HCT116 (cell line): ENCODE measurements at places on chromosomes 6 and 20.

GRCh38 chr6:44572346-44572745 lies 184.8 kb downstream of the CDC5L start:
- peaks cover 4% of the 10 kb centered on the region; the same call in 1 of the 2 replicates for H3K27me3 ChIP-seq
- no peak for DNase-seq
- H3K4me1 ChIP-seq: no peaks in the 10 kb centered on the region

- H3K36me3 ChIP-seq: no peaks in the 10 kb centered on the region
- DNase-seq: no peak
These were observed 155.5 kb upstream of the PMEPA1 start for GRCh38 chr20:57865266-57865665.

DNA sequence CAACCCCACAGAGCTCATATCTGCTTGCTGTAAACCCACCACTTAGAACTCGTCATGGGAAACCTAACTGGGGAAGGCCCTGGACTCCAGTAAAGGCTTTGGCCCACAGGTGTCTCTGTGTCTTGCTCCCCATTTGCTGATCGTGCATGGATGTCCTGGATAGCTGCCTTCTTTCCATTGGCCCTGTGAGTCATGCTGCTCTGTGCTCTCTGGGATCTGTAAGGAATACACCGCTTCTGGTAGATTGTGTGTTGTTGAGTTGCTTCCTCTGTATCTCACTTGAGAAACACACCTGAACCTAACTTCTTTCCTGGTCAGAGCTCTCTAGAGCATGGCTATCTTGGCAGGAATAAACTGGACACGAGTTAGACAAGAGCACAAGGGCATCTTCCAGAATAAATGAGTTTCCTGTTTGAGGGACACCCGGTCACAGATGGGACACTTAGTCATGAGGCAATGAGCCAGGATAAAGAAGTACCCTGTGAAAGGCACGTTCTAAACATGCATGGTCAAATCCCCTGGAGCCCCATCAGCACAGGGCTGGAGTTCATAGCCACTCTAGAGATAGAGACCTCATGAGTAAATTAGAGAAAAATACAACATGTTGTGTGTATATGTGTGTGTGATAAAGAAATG lies 99.6 kb upstream of the TMEM170B start:
- DNase-seq: no peak
- H3K36me3 ChIP-seq: no peaks in the 10 kb centered on the region
- no peaks in the 10 kb centered on the region for H3K27me3 ChIP-seq
- H3K4me1 ChIP-seq: peaks cover 17% of the 10 kb centered on the region
- H3K4me3 ChIP-seq: no peak overlapping the region

GRCh38 chr6:157954150-157955117 lies 27.2 kb upstream of the SYNJ2 start:
- peak overlapping the region; percentile 17 for H3K4me3 ChIP-seq
- no peak for DNase-seq
- H3K27me3 ChIP-seq: no peaks in the 10 kb centered on the region
- peaks cover 12% of the 10 kb centered on the region; the same call in 1 of the 2 replicates for H3K4me1 ChIP-seq
- H3K27ac ChIP-seq: no peak overlapping the region

DNA sequence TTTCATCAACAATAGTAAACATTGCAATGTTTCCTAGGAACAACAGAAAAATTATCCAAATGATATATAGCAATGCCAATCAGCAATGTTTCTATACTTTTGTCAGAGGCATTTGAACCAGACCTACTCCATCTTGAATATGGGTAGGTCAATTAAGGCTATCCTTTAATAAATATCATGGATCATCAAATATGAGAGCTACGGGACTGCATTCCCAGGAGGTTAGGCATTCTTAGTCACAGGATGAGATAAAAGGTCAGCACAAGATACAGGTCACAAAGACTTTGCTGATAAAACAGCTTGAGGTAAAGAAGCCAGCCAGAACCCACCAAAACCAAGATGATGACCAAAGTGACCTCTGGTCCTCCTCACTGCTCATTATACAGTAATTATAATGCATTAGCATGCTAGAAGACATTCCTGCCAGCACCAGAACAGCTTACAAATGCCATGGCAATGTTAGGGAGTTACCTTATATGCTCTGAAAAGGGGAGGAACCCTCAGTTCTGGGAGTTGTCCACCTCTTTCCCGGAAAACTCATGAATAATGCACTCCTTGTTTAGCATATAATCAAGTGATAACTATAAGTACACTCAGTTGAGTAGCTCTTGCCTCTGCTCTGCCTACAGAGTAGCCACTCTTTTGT lies 8.6 kb upstream of the SERPINB6 start:
- H3K4me1 ChIP-seq: peaks cover 83% of the 10 kb centered on the region
- no peak overlapping the region for H3K27ac ChIP-seq
- H3K4me3 ChIP-seq: 0 out of 2 replicates have a peak overlapping the region, but pooled peaks have one; percentile 11
- H3K36me3 ChIP-seq: no peaks in the 10 kb centered on the region

DNA sequence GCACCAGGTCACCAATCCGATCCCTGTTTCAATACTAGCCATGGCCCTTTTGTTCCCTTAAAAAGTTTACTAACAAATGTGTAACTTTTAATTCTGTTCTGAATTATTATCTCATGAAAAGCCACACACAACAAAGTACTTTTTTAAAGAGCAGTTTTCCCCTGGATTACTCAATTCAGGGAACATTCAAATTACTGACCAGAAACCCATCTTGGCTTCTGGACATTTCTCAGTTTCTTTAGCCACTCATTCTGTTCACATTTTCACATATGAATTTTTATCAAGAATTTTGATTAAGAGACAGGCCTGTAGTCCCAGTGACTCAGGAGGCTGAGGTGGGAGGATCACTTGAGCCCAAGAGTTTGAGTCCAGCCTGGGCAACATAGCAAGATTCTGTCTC lies 47.4 kb downstream of the INSM1 start:
- H3K27me3 ChIP-seq: no peaks in the 10 kb centered on the region
- DNase-seq: no peak
- no peak overlapping the region for H3K4me3 ChIP-seq

DNA sequence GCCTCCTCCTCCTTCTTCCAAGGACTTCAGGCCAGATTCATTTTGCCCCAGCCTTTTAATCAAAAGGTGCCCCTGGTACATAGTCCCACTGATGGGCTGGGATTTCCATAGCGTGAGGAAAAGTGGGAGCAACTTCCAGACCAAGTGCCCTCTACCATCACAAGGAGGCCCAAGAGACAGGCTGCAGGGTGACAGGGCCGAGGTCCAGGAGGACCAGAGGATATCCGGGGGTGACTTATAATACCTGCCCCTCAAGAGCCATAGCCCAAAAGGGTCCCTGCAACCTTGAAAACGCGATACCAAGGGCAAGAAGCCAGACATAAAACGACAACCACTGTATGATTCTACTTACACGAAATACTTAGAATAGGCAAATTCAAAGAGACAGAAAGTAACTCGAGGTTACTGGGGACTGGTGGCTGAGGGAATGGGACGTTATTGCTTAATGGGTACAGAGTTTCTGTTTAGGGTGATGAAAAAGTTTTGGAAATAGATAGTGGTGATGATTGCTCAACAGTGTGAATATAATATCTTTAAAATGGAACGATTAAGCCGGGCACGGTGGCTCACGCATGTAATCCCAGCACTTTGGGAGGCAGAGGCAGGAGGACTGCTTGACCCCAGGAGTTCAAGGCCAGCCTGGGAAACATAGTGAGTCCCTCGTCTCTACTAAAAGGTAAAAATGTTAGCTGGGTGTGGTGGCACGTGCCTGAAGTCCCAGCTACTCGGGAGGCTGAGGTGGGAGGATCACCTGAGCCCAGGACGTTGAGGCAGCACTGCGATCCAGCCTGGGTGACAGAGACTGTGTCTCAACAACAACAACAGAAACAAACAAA lies 71.9 kb downstream of the NOL4L start:
- no peaks in the 10 kb centered on the region for H3K4me1 ChIP-seq
- no peaks in the 10 kb centered on the region for H3K27me3 ChIP-seq
- H3K36me3 ChIP-seq: no peaks in the 10 kb centered on the region
- no peak overlapping the region for H3K27ac ChIP-seq
- no peak for DNase-seq
- no peak overlapping the region for H3K4me3 ChIP-seq

DNA sequence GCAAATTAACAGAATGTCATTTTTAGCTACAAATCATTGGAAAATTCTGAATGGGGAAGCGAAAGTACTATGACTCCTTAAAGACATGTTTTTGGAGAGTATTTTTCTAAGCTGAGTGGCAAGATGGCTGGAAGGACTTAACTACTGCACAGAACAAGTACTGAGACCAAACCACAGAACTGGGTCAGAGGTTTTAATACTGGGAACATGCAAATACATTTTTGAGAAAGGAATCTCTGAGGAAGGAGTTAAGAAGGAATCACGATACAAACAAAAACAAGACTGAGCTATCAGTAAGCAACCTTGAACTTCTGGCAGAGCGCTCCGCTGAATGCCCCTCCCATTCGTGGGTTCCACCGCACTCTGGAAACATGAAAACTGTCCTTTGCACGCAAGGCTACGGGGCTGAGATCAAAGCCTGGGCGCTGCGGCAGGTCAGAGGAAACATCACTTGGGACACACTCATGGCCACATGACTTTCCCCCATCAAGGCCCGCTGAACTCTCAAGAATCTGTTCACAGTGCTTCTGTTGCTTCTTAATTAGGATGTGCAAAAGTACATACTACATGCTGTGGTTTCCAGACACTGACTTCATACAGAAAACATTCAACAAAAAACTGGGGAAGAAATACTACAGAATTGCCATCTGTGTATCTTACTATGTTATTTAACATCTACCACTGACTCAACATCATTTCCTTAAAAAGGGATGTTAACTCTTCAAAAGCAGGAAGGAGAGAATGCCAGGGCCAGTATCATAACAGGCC lies 27.8 kb downstream of the SLC23A2 start:
- DNase-seq: no peak
- H3K4me1 ChIP-seq: 0 out of 2 replicates have a peak, but pooled peaks cover 2% of the 10 kb centered on the region
- H3K36me3 ChIP-seq: peaks cover 10% of the 10 kb centered on the region; the same call in 1 of the 2 replicates

DNA sequence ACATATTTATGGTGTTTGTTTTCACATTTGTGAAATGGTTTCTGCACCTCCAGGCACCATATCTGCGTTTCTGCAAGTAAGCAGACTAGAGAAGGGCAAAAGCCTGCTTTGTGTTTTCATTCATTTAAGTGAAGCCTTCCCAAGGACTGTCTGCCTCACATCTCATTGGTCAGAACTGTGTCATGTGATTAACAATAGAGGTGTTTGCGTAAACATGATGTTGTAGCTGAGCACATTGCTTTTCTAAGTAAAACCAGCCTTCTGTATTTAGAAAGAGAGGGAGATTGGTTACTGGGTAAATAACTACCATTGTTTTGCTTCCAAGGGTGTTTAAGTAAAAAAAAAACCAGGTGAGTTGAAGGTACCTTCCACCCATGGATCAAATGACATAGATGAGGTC lies 39.7 kb downstream of the SH3BGRL2 start:
- no peaks in the 10 kb centered on the region for H3K36me3 ChIP-seq
- no peak overlapping the region; the same call in 1 of the 2 replicates for H3K27ac ChIP-seq
- DNase-seq: no peak
- peaks cover 23% of the 10 kb centered on the region for H3K4me1 ChIP-seq
- H3K4me3 ChIP-seq: no peak overlapping the region

DNA sequence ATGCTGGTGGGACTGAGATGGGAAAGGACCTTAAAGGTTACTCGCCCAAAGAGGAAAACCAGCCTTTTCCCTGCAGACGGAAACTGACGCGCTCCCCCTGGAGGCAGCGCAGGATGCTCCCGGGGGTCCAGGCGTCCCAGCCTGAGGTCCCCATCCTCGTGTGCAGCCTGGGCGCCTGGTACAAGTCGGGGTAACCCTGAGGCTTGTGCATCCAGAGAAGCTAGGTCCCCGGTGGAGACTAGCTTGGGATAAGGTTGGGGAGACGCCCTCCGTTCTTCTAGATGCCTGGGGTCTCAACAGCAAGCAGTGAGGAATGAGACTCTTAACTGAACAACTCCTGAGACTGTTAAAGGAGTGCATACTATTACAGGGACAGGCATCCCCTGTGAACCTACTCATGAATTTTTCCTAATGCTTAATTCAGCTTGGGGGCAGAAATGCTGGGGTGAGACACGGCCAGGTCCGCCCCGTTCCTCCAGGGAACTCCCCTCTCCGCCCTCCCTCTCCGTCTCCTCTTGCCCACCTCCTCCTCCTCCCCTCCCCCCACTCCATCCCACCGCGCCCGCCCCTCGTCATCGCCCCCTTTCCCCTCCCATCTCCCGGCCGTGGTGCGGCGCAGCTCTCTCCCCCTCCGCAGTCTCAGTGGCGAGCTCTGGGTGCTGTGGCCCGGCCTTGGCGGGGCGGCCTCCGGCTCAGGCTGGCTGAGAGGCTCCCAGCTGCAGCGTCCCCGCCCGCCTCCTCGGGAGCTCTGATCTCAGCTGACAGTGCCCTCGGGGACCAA lies at the start of gene PRSS35:
PRSS35 (plus strand) TSS at position 634 of the 781 bp plus-strand sequence. CDS start 10,908 bp downstream, outside the sequence.
- no peaks in the 10 kb centered on the region for H3K27me3 ChIP-seq
- no peak within 1 kb of the TSS for H3K27ac ChIP-seq

- H3K27me3 ChIP-seq: no peaks in the 10 kb centered on the region
- H3K36me3 ChIP-seq: no peaks in the 10 kb centered on the region
- peaks cover 24% of the 10 kb centered on the region for H3K4me1 ChIP-seq
- no peak overlapping the region for H3K4me3 ChIP-seq
- no peak for DNase-seq
- H3K27ac ChIP-seq: no peak overlapping the region
These were observed 75.3 kb downstream of the UTRN start for GRCh38 chr6:144360401-144360800.

DNA sequence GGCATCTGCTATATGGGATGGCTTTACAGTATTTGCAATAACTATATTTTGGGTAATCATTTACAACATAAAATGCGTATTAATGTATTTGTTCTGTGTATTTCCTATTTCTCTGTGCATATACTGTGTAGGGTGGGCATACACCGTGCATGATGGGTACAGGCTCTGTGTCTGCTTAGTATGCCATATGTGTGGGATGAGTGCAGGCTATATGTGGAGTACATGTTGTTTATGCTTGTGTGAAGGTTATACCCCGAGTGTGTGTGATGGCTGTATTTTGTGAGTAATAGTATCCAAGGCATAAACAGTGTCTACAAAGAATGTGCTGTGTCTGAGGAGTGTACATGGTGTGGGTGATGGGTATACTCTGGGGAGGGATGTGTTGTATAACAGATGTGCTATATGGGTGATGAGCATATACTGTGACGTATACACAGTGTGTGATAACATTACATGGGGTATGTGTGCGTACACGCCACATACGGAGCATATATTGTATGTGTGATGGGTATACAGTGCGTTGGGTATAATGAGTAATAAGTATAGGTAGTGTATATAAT lies 52.7 kb downstream of the CPXM1 start:
- H3K27ac ChIP-seq: no peak overlapping the region
- H3K4me3 ChIP-seq: no peak overlapping the region
- no peaks in the 10 kb centered on the region for H3K36me3 ChIP-seq
- DNase-seq: no peak

- DNase-seq: no peak
- H3K36me3 ChIP-seq: no peaks in the 10 kb centered on the region
- H3K4me1 ChIP-seq: no peaks in the 10 kb centered on the region
- H3K4me3 ChIP-seq: no peak overlapping the region
These were observed 92.6 kb upstream of the CLVS2 start for GRCh38 chr6:122903266-122903915.

- H3K4me1 ChIP-seq: peaks cover 5% of the 10 kb centered on the region; the same call in 1 of the 2 replicates
- no peak for DNase-seq
- no peak overlapping the region for H3K4me3 ChIP-seq
- H3K27me3 ChIP-seq: no peaks in the 10 kb centered on the region
- no peak overlapping the region for H3K27ac ChIP-seq
These were observed 3.2 kb downstream of the TFB1M start for GRCh38 chr6:155311086-155311485.
